Posterior vena cava (tissue), 2 donors: ENCODE measurements at places on chromosomes 2 and 18. TPM values are rescaled to one million over a fixed set of nuclear protein-coding genes. Genes with fewer than 3 reads are reported as not detected.

The FAM228A gene
- 1.1 TPM for total RNA-seq

The UBE2F gene
- 49.9 TPM for total RNA-seq

The CHST10 gene
- 6.9 TPM for total RNA-seq

DNA sequence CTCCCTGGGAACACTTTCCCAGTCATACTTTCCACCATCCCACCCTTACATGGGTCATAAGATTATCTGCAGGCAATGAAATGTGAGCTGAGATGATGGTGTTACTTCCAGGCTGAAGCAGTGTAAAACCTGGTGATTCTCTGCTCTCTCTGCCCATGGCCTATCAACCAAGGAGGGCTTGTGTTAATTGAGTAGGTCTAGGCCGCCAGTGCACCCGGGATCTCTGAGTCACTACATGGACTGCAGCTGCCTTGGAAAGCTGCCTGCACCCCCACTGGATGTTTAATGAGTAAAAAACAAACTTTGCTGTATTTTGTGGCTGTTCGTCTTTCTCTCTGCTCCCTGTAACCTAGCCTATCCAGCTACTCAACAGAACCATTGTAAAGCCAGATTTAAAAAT, 451.7 kb upstream of the SMIM21 start:
- no peak for DNase-seq

- DNase-seq: peak; percentile 79
Measured at GRCh38 chr2:157747695-157748370, 119.2 kb upstream of the ACVR1C start.

- DNase-seq: no peak
Measured at GRCh38 chr2:170690640-170691039, 24.5 kb upstream of the SP5 start.

DNA sequence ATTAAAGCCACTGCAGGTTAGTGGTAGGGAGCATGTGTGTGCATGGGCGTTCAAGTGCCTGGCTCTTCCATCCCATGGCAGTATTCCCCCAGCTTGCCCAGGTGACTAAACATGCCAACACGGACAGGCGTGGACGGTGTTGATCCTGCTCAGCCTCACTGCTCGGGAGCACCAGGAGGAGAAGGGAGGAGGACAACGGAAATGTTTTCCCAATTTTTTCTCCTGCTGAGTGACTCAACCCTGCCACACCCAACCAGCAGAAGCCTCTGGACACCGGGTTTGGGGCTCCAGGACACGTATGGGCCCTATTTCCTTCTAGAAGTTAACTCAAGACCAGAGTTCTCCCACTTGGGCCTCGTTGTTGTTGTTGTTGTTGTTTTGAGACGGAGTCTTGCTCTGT, 139.1 kb downstream of the CYP26B1 start:
- DNase-seq: no peak

- no peak for DNase-seq
Measured at GRCh38 chr2:44746856-44747615, 194.5 kb upstream of the SIX3 start.
